ENCODE measurements at places on chromosomes 1 and 21. TPM values are rescaled to one million over a fixed set of nuclear protein-coding genes. Genes with fewer than 3 reads are reported as not detected.
A peak's percentile ranks its signal among the peaks of the same experiment; 100 is the strongest.

S100B gene
- not detected for total RNA-seq

AGBL4 gene
- not detected for total RNA-seq

RGS4 gene
- not detected for total RNA-seq

PLA2G2F gene
- not detected for total RNA-seq

ERG gene
- not detected for total RNA-seq

OR2T33 gene
- total RNA-seq, result not detected

LRRC53 gene
- total RNA-seq, result not detected

SLC1A7 gene
- not detected for total RNA-seq

B3GALT5 gene
- 0.90 TPM for total RNA-seq

INKA2 gene
- 6.0 TPM for total RNA-seq

DNA sequence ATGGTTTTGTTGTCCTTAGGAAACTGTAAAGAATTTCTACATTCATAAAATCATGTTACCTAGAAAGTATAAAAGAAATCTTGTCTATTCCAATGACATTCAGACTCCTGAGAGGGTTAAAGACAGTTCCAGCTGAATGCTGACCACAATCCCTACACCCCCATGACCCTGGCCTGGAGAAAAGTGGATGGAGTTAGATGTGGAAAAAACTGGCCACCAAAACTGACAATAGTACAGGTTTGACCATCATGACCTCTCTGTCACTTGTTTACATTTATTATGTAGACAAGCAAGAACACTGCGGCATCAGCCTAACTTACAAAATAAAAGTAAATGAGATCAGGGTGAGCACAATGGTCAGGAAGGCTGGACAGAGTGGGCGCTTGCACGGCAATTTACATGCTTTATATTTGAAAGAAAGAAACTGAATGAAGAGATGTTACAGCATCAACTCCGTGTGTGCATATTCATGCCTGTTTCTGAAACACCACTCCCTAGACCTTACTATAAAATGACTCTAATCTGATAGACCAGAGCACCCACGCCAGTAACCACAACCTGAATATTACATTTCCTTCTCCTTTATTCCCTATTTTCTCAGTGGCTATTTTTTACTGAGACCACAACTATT, 116.0 kb downstream of the ESRRG start:
- no peak for DNase-seq

GRCh38 chr1:212139526-212140135, 104.1 kb downstream of the DTL start:
- no peak for DNase-seq

DNA sequence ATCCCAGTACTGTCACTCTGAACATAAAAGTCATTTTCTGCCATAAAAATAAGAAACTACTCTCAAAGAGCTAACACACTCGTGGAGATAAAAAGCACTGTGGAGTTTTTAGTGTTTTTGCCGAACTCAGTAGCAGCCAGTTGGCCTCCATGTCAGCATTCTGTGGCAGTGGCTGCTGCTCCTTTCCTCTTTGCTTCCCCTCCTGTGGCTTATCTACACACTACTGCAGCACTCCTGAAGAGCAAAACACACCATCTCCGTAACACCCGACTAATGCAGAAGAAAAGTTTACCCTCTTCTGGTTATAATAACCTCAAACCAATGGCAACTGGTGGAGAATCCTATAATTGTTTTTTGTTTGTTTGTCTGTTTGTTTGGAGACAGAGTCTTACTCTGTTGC, 44.9 kb downstream of the RAB3GAP2 start:
- DNase-seq, result no peak

- DNase-seq, result no peak
These were observed 24.3 kb upstream of the IKBKE start for GRCh38 chr1:206445911-206446356.

DNA sequence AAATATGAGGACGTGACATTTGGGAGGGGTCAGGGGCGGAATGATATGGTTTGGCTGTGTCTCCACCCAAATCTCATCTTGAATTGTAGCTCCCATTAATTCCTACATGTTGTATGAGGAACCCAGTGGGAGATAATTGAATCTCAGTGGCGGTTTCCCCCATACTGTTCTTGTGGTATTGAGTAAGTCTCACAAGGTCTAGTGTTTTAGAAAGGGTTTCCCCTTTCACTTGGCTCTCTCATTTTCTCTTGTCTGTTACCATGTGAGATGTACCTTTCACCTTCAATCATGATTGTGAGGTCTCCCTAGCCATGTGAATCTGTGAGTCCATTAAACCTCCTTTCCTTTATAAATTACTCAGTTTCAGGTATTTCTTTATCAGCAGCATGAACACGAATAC, 663.6 kb upstream of the CHRM3 start:
- no peak for DNase-seq

DNA sequence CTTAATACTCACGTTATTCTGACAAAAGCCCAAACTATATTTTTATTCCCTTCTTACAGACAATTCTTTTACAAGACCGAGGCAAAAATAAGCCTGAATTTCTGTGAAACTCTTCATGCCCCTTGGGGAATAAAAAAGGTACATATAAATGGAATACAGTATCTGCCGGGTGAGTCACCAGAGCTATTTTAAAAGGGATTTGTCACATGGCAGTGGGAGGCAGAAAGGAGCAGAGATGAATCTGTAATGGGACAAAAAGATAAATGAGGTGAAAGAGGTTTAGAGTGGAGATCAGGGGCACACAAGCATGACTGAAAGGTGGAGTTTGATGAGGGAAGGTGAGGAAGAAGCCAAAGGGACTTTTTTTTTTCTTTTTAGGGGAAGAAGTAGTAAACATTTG, 8.8 kb downstream of the XCL1 start:
- peak; percentile 26 for DNase-seq

- no peak for DNase-seq
These were observed 20.8 kb upstream of the LRRC3 start for GRCh38 chr21:44434568-44434925.

GRCh38 chr1:159040893-159041724, 31.4 kb downstream of the IFI16 start:
- DNase-seq, result no peak

DNA sequence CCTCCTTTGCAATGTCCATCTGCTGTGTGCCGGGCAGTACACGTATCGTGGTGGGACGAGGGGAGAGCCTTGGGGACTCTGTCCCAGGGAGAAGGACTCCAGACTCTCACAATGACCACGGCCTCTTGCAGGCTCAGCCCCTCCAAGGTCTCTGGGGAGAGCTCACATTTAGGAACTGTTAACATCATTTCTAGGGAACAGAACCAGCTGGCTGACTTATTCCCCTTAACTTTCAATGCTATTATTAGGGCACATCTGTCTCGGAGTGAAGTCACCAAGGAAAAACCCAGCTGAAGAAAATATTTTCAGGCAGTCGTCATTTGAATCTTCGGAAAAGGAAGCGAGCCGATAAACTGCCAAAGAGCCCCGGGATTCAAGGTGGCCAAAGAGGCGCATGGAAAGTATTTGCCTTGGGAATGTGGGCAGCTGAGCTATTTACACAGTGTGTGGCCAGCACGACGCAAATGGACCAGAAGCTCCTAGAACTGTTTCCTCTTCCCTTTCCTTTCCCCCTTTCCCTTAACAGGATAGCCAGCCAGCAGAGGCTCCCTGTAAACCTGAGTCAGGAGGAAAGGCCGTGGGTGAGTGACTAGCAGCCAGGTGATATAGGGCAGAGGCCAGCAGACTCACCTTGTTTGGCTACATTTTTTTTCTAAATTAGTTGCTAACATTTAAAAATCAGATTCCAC, 74.5 kb downstream of the ITPKB start:
- DNase-seq, result no peak

DNA sequence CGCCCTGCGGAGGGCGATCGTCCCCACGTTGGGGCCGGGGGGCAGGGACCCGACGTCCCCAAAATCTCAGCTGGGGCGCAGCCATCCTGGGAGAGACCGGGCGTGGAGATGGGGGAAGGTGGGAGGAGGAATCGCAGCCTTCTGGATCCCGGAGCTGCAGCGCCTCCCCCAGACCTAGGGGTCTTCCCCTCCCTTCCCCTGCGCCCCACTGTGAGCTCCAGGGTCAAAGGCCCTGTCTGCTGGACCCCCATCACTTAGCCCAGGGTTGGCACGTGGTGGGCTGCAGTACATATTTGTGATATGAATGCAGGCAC, 90.2 kb upstream of the VAMP3 start:
- DNase-seq, result no peak

GRCh38 chr1:192595299-192595698, 19.7 kb downstream of the RGS1 start:
- DNase-seq, result no peak

GRCh38 chr1:21117159-21117558, 59.5 kb downstream of the EIF4G3 start:
- DNase-seq, result no peak

- DNase-seq, result no peak
These were observed 8.0 kb upstream of the BRWD1 start for GRCh38 chr21:39321424-39321823.

DNA sequence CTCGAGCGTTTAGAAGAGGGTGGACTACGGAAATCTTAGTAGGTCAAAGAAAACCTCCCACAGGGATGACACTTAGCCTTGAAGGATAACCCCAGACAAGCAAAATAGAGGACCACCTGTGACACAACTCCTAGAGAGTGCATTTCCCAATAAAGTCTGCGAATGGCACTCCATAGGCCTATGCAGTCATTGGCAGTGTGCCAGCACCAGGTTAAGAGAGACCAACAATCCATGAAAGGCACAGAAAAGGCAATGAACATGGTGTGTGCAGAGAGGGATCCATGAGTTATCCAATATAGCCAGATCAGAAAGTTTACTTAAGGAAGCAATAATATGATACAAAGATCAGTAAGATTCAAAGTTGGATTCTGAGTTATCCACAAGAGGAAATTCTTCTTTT, 45.2 kb upstream of the FMO2 start:
- DNase-seq, result no peak

DNA sequence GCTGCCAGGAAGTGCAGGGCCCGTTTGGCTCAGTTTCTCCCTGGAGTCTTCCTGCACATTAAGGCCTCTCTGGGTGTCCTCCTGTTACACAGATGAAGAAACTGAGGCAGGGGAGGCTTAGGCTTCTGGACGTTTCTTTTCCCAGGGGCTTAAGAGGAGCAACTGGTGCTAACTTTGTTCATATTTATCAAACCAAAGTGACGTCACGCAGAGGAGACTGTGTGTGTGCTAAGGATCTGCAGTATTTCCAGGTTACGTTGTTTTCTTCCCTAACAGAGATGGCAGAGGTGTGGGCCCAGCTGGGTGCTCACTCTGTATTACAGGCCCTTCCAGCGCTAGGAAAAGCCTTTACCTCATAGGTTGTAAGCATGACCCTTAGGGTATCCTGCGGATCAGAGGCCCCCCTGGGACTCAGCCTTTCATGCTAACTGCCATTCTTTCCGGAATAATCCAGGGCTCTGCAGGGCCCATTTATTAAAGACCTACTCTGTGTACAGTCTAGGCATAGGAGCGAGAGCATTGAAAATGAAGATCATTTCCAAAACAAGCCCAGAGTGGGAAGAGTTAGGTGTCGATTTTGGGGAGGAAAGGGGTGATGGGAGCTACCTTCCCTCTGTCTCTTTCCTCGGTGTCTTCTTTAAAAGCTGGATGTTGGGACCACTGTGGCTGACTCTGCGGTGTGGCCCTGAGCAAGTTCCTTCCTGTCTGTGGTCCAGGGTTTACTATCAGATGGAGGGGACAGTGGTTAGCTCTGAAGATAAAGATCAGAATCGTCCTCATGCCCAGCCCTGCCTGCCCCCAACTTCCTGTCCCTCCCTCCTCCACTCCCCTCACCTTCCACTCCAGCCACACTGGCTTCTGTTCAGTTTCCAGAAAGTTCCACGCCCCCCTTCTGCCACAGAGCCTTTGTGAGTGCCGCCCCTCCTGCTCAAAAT, 4.6 kb downstream of the AGTRAP start:
- DNase-seq, result no peak

DNA sequence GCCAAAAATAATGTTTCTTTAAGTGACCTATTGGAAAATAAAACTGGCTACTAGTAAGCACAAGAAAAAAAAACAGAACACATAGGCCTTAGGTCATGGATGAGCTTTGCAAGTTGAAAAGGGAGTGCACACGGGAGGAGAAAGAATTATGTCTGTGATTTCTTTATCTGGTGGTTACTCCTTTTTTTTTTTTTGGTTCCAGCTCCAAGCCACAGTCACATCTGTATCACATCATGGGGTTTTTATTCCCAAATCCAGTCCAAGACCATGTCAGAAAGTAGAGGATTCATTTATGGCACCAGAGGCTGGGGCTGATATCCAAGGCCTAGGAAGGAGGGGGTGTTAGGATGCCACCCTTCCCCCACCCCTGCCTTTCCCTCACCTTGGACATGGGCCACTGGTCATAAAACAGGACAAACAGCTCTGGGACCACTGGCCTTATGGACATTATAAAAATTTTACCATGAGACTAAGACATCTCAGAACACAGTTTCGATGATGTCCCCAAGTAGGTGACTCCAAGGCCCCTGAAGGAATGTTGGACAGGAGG, 10.3 kb upstream of the HEYL start:
- no peak for DNase-seq

GRCh38 chr1:179016706-179017382, 8.8 kb upstream of the FAM20B start:
- peak; percentile 92 for DNase-seq

DNA sequence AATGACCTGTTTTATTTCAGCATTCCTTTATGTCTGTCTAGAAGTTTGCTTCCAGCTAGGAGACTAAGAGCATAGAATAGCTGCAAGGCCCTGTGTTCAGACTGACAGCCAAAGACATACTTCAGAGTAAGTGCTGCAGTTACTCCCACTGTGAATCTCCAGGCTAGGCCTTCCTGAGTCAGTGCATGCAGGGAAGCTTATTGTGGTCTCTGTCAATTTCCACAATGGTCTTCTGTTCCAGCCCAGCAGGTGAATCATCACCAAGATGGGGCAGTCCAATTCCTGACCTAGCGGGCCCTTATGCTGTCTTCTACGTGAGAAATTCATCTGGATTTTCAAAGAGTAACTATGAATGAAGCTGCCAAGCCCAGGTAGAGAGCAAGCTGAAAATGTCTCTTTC, 146.3 kb upstream of the C8B start:
- peak; percentile 71 for DNase-seq

- DNase-seq, result no peak
These were observed 106.6 kb upstream of the POU3F1 start for GRCh38 chr1:38153066-38153777.

Measured in bronchial epithelial cell (primary cell).